Smooth muscle cell of trachea (primary cell): ENCODE measurements at places on chromosomes 11 and 22. TPM values are rescaled to one million over a fixed set of nuclear protein-coding genes. Genes with fewer than 3 reads are reported as not detected.

Gene MPZL2
- total RNA-seq: 0.73 TPM in 1 of 2 replicates, not detected in the other

Gene APLNR
- 0.17 TPM in 1 of 2 replicates, not detected in the other for total RNA-seq

Gene MMP13
- not detected in 2 replicates for total RNA-seq

Gene SF1
- total RNA-seq: 92.8 and 106 TPM in 2 replicates

Gene GPR83
- total RNA-seq: under 0.01 TPM in 1 of 2 replicates, not detected in the other
